ENCODE measurements at places on chromosomes 11 and 22.

GRCh38 chr11:76810151-76810853 lies 27.1 kb downstream of the TSKU start:
- DNase-seq, result no peak

GRCh38 chr11:115300660-115301428 lies 203.4 kb downstream of the CADM1 start:
- no peak for DNase-seq

DNA sequence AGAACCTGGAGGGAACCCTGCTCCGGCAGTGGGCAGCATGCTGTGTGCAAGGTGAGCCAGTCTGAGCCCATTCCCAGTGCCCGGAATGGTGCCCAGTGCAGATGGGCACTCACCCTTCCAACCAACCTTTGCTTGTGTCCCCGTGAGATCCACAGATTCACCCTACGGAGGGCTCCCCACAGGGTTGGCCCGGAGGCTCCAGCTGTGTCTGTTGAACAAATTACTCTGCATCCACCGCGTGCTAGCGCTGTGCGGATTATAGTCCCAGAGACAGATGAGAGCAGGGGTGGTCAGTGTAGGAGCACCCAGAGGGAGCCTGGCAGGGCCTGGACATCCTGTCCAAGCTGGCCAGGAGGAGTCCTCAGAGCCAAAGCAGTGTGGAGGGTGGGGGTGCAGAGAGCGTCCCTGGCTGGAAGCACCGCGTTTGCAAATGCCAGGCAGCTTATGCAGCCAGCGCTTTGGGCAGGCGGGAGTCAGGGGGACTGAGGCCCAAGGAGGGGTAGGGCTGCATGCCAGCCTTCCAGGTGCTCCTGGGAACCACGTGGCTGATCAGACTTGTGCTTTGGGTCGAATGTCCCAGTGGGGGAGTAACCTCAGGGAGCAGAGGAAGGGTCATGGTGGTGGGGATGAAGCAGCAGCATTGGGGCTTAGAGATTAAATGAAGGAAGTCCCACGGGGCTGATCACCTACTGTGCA lies 80.5 kb downstream of the KCNQ1 start:
- no peak for DNase-seq

DNA sequence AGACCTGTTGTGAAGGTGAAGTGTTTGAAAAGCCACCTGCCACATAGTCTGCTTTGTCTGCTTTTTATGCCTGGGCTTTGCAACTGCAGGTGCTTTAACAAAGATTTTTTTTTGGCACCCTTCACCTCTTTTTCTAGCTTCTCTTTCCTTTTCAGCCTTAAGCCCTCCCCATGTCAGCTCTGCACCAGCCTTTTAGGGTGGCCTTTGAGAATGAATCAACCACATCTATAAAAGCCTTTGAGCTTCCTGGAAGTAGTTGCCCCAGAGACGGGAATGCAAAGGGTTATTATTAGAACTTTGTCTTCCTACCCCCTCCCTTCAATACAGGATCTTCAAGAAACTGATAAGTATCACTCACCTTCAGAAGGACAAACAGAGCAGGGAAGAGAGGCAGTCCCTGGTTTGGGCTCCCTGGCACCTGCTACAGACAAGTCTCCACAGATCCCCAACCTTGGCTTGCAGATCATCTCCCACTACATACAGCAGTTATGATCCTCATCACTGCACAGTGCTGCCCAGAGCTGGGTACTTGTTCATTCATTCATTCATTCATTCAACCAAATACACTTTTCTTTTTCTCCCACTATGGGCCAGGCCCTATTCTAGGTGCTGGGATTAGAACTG lies 8.0 kb downstream of the PVALB start:
- DNase-seq, result no peak

GRCh38 chr11:118789501-118790356 lies 1.2 kb downstream of the DDX6 start:
- DNase-seq, result peak; percentile 5

DNA sequence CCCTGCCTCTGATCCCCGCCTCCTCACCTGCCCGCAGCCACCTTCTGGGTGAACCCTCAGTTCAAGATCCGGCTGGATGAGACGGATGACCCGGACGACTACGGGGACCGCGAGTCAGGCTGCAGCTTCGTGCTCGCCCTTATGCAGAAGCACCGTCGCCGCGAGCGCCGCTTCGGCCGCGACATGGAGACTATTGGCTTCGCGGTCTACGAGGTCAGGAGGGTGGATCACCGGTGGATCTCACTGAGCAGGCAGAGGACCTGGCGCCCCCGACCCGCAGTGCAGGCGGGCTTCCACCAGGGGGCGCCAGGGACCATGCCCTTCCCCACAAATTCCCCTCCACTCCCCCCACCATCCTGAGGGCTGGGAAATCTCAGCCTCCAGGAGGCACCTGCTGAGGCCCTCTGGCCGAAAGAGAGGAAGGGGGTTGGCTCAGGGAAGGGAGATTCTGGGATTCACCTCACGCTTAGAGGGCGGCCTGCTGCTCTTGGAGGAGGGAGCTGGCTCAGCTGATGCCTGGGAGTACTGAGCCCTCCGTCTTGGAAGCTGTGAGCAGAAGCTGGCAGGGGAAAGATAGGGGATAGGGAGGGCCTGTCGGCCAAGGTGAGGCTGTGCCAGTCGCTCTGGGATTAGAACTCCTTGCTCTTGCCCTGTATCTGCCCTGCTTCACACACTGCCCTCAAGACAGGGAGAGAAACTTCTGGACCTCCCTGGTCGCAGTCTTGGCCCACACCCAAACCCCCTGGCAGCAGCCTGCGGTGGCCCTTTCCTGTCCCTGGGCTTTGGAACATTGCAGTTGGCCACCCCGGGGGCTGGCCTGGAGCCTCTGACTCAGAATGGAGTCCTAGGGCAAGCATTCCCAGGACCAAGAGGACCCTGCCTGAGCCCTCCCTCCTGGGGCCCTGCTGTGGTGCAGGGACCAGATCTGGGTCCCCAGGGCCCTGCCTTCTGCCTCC lies 23.2 kb downstream of the CAPN1 start:
- DNase-seq, result no peak

- no peak for DNase-seq
These were observed 955.7 kb downstream of the DLG2 start for GRCh38 chr11:84671325-84671999.

GRCh38 chr22:17357688-17358087 lies 11.6 kb upstream of the CECR2 start:
- no peak for DNase-seq

- DNase-seq, result no peak
These were observed 33.7 kb upstream of the PRR5 start for GRCh38 chr22:44668190-44668885.

- no peak for DNase-seq
These were observed 90.4 kb upstream of the PARVA start for GRCh38 chr11:12287009-12287373.

DNA sequence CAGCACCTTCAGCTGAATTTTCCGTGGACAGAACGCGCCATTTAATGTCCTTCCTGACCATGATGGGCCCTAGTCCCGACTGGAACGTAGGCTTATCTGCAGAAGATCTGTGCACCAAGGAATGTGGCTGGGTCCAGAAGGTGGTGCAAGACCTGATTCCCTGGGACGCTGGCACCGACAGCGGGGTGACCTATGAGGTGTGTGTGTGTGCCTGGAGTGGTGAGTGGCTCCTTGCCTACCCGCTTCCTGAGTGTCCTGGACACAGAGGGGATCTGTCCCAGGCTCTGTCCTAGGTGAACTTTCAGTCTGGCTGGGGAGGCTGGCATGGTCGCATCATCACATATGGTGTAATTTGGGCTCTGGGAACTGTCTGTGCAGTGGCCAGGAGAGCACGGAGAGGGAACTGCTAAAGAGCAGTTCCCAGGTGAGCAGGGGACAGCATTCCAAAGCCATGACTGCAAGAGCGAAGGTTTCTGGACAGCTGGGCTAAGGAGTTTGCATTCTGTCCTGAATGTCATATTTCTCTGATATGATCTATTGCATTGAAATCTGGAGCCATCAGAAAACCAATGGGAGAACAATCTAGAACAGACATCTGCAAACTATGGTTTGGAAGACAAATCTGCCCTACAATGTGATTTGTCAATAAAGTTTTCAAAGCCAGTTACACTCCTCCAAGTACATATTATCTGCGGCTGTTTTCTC lies 104.3 kb downstream of the RRAS2 start:
- DNase-seq, result no peak

GRCh38 chr11:32527261-32528175 lies 56.1 kb upstream of the EIF3M start:
- DNase-seq, result no peak

GRCh38 chr11:133956650-133957633 lies at the start of gene IGSF9B:
Gene IGSF9B, minus strand, starts transcription at chr11:133956968. Its CDS starts 214 bp downstream, at chr11:133956754.
- DNase-seq, result peak; percentile 86

- no peak for DNase-seq
These were observed 703.9 kb upstream of the ANO3 start for GRCh38 chr11:25628030-25628429.

DNA sequence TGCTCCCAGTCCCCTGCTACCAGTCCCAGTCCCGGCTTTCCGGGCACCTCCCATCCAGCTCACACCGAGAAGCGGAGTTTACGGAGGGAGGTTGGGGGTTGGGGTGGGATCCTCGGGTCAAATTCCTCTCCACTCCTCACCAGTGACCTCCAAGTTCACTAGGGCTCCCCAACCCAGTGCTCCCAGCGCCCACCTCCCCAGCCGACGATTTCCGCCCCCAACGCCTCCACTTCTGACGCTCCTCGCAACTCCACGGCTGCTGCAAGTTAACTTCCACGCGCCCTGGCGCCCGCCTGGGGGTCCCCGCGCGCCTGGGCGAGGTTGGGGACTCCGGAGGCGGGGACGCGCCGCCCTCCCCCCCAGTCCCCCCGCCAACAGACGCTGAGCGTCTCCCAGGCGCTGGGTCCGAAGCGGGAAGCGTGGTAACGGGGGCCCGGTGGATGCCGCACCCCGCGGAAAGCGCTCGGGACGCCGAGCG lies 526 bp downstream of the TPST2 start:
- no peak for DNase-seq

DNA sequence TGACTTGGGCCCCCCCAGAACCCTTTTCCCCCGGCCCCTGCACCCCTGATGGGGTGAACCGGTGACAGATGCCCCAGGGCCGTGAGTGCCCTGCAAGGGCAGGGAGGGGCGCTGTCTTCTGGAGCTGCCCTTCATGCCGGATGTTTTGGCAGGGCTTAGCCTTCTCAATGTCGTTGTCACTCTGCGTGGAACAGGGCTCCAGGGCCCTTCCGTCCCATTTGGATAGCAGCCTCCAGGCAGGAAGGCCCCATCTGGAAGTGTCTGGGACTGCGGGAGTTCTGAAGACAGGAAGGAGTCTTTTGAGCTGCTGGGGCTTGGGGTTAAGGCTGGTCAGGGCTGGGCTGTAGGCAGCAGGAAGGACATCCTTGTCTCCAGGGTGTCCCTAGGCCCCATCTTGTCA lies 4.6 kb downstream of the FRMD8 start:
- no peak for DNase-seq

GRCh38 chr11:121652971-121653370 lies 200.2 kb upstream of the SORL1-AS1 start:
- no peak for DNase-seq

- DNase-seq, result no peak
These were observed 11.9 kb downstream of the OTOG start for GRCh38 chr11:17558916-17559315.

DNA sequence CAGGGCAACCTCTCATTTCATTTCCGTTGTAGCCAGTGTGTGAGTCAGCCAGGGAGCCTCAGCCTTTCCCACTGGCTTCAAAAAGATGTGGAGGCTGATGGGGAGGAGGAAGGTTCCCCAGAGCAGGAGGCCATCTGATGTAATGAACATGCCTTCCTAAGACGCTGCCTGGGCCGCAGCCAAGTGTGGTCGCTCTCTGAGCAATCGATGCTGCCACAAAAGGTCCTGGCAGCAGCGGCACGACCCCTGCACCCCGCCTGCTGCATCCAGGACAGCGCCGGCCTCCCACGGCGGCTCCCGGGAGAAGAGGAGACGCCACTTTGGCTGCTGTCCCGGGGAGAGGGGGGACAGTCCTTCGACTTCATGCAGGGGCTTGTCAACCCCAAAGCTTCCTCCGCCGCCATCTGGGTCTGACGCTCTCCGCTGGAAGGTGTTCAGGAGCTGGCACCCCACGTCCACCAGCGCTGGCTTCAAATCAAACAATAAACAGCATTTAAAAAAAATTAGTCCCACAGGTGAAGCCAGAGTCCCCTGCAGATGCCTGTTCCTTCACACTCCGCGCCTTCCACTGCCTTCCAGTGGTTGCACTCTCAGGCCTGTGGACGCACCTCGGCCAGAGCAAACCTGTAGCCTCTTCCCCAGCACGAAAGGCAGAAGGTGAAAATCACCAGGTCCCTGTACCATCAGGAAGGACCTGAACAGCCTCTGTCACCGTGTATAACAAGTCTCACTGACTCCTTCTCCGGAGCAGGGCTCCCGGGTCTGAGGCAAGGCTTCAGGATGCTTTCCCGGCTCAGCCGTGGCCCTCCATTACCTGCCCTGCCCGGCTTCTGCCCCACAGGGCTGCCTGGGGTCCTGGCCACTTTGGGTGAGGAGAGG lies 930.7 kb downstream of the BRD1 start:
- DNase-seq, result no peak

DNA sequence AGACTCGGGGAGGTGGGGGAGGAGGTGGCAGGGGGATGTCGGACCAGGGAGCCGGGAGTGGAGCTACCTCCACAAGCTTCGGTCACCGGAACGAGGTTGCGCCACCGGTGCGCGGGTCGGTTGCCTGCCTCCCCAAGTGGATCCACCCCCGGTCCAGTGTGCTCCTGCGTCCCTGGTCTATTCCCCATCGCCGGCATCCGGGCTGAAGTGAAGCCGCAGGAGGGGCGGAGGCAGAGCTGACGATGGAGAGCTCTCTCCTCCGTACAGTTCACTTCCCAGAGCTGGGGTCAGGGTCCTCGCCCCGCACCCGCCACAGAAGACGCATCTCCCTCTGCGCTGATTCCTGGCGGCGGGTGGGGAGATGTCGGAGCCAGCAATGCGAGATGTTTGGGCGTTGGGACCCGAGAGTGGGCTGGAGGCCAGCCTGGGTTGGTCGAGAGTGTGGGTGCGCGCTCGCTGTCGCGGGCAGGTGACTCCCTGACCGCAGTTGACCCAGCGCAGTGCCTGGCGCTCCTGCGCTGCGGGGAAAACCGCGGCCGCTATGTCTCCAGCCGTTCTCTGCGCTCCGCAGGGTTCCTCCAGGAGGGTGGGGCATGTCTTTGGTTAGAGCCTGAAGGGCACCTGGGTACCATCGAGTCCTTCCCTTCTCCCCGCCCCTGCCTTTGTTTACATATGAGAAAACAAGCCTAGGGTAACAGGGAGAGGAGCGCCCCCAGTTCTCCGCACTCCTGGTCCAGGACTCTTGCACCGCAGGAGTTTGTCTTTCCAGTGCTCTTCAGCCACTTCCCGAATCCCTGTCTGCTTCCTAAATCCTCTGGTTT lies 1.7 kb downstream of the C11orf96 start:
- peak; percentile 18 for DNase-seq
